ENCODE measurements at places on chromosomes 16 and 17. TPM values are rescaled to one million over a fixed set of nuclear protein-coding genes. Genes with fewer than 3 reads are reported as not detected.

Gene GPR139
- total RNA-seq, result not detected

Gene TMEM238L
- total RNA-seq, result not detected

Gene FZD2
- 0.27 TPM for total RNA-seq

Gene DNAAF8
- not detected for total RNA-seq

Gene B3GNT9
- total RNA-seq, result 0.80 TPM

Gene KRTAP1-5
- not detected for total RNA-seq

Gene KRT32
- total RNA-seq, result not detected

Gene SLC2A4
- total RNA-seq, result not detected

Gene IFI35
- total RNA-seq, result 66.8 TPM

Gene C16orf86
- total RNA-seq, result 3.5 TPM

Gene ITGA2B
- total RNA-seq, result 32.9 TPM

DNA sequence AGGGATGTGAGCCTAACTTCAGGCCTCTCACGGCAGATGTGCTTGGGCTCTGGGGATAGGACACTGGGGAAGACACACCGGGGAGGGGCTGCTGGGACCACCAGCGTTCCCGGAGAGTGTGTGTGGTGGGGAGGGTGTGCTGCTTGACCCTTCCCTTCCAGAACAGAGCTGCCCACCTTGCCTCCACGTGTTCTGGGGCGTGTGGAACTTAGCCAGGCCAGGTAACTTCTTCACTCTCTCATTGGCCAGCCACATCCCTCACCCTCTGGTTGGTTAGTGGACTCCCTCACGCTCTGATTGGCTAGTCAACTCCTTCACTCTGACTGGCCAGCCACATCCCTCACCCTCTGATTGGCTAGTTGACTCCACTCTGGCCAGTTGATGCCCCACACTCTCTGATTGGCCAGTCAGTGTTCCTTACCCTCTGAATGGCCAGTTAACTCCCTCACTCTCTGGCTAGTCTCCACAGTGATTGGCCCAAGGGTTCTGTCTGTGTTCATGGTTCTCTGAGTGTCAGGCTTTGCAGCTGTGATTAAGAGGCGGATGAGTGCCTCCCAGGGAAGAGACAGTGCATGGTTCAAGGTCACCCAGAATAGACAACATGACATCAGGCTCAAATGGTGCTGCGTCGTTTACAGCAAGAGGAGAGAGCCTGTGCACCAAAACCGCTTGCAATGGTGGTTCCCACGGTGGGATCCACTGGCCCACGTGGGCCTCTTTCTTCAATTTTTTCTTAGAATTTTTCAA lies 10.0 kb downstream of the TMEM235 start:
- DNase-seq, result no peak

DNA sequence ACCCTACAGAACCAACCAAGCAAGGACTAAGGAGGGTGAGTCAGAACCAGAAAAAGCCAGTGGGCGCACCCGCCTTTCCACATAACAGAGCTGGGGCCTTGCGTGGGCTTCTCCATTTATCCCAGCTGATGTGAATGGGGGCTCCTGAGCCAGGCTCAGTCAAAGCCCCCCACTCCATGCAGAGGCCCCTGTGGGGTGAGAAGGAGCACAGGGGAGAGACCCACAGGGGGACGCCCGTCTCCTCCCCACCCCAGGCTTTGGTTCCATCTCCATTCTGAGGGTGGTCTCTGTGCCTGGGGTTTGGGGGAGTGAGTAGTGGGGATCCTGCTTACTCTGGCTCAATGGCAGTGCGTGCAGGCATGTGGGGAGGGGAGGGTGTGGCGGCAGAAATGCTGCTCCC lies 210.1 kb upstream of the TNRC6C start:
- no peak for DNase-seq

GRCh38 chr16:8575399-8575798 lies 14.9 kb downstream of the TMEM114 start:
- DNase-seq, result no peak

DNA sequence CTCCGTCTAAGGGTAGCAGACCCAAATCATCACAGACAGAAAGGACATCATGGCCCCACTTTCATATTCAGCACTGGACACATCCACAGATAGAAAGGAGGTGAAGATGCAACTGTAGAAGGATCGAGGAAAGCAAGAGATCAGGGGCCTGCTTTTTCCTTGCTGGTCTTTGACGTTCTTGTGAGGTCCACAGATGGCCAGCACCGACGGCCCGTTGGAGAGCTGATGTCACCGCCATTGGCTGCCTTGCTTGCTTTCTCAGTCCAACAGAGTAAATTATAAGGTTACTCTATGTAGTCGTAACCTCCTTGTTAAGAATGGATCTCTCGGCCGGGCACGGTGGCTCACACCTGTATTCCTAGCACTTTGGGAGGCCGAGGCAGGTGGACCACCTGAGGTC lies 5.1 kb upstream of the RBFOX3 start:
- no peak for DNase-seq

- DNase-seq, result no peak
Observed at GRCh38 chr16:14369734-14370598, 260.1 kb downstream of the PARN start.

DNA sequence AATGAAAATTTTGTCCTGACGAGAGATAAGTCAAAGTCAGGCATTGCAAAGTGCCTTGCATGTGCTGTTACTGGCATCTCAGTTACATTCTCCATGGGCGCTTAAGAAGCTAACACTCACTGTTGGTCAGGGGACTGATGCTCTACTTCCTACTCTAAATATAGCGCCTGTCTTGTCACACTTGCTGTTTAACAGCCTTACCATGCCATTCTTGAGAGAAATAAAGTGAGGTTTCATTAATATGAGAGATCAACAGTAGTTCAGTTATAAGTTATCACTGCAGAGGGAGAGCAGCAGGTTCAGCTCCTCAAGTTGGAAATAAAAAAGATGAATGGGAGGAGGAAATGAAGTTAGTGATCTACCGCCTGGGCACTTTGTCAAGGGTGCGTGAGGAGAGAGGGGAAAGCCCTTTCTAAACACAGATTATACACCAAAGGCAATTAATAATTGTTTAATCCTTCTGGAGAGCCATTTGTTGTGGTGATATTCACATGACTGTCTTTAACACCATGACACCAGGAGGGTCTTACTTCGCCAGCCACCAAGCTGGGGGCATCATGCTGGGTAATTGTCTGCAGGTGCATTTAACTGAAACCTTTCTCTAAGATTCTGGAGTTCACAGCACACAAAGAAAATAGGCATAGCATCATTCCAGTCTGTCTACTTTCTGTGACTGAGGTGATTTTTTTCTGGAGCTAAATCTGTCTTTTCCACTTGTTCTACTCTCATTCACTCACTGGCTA lies 568.7 kb upstream of the HSBP1 start:
- DNase-seq, result no peak

- DNase-seq, result no peak
Observed at GRCh38 chr17:57484826-57485565, 228.7 kb downstream of the MSI2 start.

DNA sequence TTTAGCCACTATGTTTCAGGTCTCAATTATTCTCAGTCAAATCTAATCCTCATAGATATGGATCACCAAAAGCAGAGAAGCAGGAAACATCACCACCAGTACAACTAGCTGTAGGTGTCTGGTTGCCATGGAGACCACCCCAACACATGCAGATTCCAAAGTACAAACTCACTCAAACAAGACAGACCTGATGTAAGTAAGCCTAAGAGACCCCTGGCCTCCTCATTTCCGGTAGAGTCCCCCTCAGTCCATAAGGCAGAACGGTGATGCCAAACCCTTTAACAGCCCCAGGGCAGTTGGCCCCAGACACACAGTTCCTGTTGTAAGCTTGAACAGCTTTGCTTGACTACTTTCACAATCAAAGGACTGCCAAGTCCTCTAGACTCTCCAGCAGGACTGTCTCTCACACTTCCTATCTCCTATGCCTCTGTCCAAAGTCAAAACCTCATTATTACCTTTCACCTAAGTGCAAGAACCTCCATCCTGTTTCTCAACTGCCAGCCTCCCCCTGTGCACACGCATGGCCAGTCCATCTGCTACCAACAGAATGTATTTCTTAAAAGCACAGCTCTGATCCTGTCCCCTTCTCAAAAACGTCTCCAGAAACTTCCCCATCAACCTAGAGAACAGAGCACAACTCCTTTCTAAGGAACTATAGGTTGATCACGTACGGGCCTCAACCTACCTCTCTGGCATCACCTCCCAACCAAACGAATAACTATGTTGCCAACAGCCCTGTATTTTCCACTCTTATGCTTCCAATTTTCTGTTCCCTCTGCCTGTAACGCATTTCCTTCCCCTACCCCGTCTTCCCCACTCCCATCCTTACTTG lies 23.9 kb downstream of the SLC39A11 start:
- DNase-seq, result no peak

GRCh38 chr17:31313982-31314781 lies at the start of gene EVI2B:
Gene EVI2B (minus strand): TSS chr17:31314054. CDS start chr17:31305609, 8,445 bp downstream.
- no peak for DNase-seq

DNA sequence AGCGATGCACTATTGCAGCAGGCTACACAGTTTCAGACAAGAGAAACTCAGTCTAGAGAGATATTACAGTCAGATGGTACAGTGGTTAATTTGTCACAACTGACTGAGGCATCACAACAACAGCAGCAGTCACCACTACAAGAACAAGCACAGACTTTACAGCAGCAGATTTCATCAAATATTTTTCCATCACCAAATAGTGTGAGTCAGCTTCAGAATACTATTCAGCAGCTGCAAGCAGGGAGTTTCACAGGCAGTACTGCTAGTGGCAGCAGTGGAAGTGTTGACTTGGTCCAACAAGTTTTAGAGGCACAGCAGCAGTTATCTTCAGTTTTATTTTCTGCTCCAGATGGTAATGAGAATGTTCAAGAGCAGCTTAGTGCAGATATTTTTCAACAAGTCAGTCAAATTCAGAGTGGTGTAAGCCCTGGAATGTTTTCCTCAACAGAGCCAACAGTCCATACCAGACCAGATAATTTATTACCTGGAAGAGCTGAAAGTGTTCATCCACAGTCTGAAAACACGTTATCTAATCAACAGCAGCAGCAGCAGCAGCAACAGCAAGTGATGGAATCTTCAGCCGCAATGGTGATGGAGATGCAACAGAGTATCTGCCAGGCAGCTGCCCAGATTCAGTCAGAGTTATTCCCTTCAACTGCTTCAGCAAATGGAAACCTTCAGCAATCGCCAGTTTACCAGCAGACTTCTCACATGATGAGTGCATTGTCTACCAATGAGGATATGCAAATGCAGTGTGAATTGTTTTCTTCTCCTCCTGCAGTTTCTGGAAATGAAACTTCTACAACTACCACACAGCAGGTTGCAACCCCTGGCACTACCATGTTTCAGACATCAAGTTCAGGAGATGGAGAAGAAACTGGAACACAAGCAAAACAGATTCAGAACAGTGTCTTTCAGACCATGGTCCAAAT lies 34.1 kb downstream of the NQO1 start:
- DNase-seq, result no peak

DNA sequence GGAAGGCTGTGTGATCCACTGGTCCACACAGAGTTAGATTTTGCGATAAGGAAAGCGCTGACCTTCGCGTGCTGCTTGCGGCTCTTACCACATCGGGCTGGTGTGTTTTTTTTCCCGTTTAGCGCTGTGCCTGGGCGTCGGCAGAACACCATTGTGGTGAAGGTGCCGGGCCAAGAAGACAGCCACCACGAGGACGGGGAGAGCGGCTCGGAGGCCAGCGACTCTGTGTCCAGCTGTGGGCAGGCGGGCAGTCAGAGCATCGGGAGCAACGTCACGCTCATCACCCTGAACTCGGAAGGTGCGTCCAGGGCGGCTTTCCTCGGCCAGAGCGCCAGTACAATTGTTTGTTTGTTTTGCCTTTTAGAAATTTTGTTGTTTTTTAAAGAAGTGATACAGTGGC lies 54.7 kb downstream of the BANP start:
- DNase-seq, result no peak

DNA sequence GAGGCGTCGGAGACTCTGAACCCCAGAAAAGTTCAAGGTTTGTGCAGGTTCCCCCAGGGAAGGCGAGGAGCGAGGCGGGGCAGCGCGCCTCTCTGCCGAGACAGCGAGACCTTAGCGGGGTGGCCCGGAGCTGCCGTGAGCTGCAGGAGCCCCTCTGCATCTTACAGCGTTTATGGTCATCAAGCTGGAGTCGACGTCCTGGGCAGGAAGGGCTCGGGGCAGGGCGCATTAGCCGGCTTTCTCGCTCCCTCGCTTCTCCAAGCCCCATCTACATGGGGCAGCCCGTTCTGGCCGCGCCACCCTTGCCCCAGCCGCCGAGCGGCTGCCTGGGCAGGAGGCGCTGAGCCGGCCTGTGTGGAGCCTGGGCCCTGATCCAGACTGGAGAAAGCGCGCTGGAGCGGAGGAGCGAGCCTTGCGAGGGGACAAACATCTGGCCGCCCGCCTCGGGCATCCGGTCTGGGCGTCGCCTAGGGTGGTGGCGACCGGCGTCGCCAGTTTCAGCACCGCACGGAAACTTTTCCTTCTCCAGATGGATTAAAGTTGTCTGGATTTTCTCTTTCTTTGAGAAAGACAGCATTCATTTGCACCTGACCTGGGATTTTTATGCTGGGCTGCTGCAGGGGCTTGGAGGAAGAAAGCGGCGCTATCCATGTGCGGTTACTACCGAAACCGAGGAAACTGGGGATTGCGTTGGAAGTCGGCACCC lies 750 bp downstream of the TMEM132E start:
- no peak for DNase-seq

- DNase-seq, result no peak
Observed at GRCh38 chr16:27839419-27839818, 224.1 kb downstream of the GSG1L start.

DNA sequence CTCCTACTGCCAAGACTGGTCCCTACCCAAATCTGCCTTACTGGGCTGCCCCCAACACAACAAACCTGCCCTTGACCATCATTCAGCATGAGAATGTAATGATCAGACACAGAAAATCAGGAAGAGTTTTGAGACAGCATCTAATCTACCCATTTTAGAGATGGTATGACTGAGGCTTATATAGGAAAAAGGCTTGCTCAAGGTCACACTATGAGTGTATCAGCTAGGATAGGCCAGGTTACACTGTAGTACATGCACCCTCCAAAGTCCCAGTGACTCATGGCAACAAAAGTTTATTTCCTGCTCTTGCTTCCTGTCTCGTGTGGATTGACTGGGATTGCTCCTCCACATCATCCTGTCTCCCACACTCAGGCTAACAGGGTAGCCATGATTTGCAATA lies 27.9 kb downstream of the NLRC5 start:
- DNase-seq, result no peak

DNA sequence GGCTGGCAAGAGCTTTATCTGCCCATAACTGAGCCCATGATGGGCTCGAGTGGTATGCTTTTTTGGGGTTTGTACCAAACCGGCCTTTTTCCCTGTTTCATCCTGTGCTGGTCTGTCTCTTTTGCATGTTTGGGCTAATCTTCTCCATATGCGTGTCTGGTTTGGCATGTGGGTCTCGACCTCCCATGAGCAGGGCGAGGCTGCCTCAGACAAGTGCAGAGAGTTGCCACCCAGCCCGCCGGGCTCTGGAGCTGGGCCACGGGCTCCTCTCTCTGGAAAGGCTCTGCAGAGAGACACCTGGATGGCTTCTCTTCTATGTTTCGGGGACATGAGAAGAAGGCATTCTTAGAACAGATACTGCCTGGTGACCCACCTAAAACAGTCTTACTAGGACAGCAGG lies 67.8 kb upstream of the TBX2 start:
- DNase-seq, result no peak

- DNase-seq, result peak; percentile 19
Observed at GRCh38 chr16:426115-426905, 861 bp downstream of the RAB11FIP3 start.

- no peak for DNase-seq
Observed at GRCh38 chr17:35618628-35619027, 31.5 kb downstream of the AP2B1 start.

GRCh38 chr17:21388066-21388465 lies 11.9 kb downstream of the KCNJ12 start:
- DNase-seq, result no peak

GRCh38 chr16:82093666-82094300 lies 58.7 kb downstream of the HSD17B2 start:
- no peak for DNase-seq

- no peak for DNase-seq
Observed at GRCh38 chr16:55357241-55357640, 33.2 kb downstream of the IRX6 start.
